Right ventricle myocardium superior (tissue), 1 donor: ENCODE measurements at places on chromosomes 2 and 18.

DNA sequence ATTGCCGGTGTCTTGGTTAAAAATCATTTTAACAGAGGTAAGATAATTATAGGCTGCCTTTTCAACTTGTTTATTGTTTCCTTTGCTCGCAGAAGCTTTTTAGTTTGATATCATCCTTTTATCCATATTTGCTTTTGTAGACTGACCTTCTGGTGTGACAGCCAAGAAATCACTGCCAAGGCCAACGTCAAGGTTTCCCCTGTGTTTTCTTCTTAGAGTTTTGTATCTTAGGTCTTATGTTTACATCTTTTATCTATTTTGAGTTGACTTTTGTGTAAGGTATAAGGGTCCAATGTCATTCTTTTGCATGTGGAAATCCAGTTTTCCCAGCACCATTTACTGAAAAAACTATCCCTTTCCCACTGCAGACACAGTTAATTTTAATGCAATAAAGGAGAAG is 129.0 kb upstream of the ZFP36L2 start:
- DNase-seq, result no peak

GRCh38 chr18:48736321-48737260 is 197.8 kb downstream of the CTIF start:
- DNase-seq, result no peak

DNA sequence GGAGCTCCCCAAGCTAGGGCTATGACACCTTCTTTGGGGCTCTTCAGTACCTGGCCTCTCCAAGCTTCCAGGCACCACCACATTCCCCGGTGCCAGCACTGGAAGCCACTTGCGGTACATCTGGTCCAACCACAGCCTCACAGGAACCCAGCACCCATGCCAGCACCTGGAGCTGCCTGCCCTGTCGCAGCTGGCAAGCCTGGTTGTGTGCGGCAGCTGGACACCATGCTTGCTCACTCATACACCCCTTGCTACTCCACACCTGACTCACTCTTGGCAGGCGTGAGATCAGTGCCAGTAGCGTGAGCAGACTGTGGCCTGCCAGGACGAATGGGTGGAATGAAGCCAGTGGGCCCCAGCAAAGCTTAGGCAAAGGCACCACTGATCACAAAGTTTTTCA is 34.0 kb downstream of the LRRTM4 start:
- DNase-seq, result peak; percentile 26

GRCh38 chr2:230602562-230603230 is 109.9 kb upstream of the CAB39 start:
- DNase-seq, result no peak

GRCh38 chr2:29923110-29923721 is 1.8 kb upstream of the ALK start:
- peak; percentile 66 for DNase-seq

DNA sequence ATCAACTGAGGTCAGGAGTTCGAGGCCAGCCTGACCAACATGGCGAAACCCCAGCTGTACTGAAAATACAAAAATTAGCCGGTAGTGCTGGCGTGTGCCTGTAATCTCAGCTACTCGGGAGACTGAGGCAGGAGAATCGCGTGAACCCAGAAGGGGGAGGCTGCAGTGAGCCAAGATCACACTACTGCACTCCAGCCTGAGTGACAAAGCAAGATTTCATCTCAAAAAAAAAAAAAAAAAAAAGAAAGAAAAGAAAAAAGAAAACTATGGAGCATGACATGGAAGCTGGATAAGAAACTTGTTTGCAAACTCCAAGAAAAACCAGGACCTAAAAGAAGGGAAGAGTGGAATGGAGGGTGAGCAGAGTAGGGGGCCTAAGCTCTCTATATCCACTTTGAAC is 1.9 kb upstream of the CHMP1B start:
- DNase-seq, result no peak

DNA sequence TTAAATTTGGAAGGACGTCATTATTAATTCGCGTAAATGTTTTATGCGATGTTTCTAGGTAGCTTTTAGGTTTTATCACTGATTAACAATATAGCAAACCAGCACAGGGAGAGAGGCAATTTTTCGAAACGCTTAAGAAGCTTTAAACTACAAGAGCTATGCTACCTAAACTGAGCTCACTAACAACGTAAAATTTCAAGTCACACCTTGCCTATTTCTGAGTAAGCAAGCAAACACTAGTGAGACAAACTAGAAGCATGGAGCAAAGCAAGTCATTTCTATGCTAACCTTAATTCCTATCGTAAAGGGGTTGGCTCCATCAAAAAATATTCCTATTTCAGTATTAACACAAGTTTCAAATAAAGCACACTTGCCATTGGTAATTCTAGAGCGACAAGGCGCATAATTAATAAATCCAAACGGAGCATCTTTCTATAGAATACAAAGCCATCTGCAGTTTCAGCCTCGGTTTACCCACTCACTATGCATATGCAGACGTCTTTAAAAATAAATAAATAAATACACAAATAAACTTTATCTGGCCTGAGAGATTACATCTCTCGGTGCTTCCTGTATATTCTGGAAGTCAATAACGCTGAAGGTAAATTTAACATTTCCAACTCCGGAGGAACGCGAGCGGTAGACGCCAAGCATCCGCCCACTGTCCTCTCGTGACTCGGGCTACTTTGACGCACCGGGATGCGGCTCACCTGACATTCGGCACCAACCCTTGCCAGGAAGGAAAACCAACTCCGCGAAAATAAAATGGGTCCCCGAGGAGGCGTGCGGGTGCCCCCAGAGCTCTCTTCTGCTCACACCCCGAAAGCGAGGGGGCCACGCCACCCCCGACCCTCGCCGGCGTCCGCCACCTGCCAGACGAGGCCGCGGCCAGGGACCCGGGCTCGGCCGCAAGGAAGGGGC is 947 bp downstream of the ITSN2 start:
- no peak for DNase-seq

DNA sequence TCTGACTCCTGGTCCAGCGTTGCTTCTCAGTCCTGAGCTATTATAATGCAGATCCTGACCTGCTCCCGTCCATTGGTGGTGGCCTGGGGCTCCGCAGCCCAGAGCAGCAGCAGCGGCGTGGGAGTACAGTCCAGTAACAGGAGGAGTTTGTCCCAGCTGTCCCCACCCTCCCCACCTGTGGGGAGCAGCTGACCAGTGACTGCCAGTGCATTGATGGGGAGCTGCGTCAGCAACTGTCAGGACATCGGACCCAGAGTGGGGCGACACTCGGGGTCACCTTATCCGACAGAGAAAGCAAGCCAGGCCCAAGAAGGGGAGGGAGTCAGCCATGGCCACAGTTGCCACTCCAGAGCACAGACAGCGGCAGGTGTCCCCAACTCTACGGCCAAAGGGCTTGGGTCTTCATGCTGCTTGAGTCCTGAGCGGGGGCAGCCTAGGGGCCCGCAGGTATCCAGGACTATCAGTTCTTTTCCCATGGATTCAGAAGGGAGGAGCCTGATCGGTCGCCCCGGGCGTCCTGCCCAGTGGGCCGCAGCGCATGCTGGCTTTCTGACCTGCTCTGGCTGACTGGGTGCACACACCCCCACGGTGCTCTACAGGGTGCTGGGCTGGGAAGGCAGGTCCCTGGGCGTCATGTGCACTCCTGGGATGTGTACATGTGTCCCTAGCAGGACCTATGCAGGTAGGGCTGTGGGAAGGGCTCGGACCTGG is 29.7 kb downstream of the DNMT3A start:
- DNase-seq, result peak; percentile 74

DNA sequence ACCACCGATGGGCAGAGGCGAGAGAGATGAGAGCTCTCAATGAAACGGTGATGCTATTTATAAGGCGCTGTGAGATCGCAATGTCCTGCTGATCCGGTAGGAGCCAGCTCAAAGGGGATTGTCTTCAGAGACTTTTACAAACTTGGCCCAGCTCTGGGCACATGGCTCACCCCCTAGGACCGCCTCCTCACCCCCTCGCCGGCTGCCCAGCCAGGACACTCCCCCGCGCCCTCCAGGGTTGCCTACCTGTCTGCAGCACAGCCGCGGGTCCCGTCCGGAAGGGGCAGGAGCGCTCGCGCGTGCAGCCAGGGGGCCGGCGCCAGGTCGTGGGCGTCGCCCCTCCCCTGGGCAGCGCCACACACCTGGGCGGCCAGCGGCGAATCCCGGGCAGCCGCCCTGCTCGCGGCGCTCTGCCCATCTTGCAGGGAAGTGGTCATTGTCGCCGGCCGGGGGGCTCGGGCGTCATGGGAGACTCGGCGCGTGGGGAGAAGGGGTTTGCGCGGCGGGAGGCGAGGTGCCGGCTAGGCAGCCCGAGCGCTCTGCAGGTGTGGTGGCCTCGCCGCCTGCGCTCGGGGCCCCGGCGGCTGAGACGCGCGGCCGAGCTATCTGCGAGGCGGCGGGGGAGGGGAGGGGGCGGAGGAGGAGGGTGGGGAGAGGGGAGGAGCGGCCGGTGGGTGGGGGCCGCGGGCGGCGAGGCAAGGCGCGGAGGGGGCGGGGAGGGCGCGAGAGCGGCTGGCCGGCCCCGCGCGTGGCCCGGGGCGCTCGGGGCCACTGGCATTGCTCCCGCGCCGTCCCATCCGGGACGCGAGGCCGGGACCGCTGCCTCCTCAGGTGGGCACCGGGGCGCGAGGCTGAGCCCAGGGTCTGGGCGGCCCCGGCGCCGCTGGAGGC is at the start of gene GRB14:
GRB14 (minus strand) TSS at position 610 of the 891 bp plus-strand sequence; CDS start at position 437, 173 bp downstream.
- DNase-seq, result peak; percentile 66

GRCh38 chr2:26687328-26687727 is 5.2 kb upstream of the KCNK3 start:
- no peak for DNase-seq

- no peak for DNase-seq
Observed at GRCh38 chr18:76259711-76260110, 235.3 kb downstream of the ZNF516 start.

DNA sequence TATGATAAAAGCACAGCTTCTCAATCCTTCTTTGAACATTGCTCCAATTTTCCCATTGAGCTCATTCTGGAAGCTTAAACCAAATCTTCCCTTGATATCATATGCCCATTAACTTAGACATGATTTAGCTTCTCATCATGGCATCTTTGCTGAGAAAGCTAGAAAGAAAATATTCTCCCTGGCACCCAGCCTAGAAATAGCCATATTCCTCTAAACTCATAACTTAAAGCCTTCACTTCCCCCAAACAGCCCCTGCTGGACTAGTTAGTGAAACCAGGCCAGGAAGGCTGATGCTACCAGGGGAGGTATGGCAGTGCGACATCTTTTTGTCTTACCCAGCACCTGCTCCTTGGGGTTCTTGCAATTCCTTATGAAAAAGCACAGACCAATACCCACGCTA is 4.3 kb downstream of the AAK1 start:
- no peak for DNase-seq

DNA sequence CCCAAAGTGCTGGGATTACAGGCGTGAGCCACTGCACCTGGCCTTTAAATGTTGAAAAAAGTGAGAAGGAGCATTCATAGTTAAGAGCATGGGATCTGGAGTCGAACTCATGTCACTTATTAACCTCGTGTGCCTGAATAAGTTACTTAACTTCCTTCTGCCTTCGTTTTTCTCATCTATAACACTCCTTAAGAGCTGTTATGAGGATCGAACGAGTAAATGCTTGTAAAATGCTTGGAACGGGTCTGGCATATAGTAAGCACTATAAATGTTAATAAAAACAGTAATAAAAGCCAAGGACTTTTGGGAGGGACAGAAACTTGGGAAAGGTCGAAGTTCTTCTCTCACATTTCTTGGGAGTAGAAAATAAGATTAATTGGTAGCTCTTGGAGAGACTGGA is 40.8 kb downstream of the RAB10 start:
- no peak for DNase-seq

DNA sequence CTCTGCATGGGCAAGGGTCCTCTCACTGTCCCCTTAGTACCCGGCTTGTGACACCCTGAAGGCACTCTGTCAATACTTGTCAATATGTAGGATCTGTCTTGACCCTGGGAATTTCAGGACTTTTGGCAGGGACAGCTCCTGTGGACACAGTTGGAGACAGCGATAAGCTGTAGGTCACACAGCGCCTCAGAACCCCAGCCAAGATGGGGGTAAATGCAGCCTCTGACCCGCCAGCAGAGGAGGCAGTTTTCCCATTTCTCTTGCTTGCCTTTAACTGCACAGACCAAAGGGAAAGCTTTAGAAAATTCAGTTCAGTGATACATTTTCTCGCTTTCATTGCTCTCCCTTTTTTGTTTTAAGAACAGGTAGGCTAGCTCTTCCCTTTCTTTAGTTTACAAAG is 54.8 kb upstream of the KLHL29 start:
- no peak for DNase-seq

GRCh38 chr18:62790871-62791772 is 75.8 kb downstream of the PHLPP1 start:
- DNase-seq, result no peak

DNA sequence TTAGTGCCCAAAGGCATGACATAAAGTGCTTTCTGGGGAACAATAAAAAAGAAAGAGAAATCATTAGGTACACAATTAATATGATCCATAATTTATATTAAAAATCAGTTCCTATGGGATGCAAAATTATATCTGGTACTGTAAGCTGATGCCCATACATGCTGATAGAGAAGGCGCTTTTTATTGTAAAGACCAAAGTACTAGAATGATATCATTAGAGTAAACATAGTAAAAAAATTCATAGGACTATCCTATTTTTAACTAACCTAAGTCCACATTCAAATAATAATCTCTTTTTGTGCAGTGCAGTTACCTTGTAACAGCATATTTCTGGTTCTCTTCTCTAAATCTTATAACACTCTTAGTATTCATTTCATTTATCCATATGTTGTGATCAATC is 252.2 kb downstream of the ASXL3 start:
- DNase-seq, result no peak

DNA sequence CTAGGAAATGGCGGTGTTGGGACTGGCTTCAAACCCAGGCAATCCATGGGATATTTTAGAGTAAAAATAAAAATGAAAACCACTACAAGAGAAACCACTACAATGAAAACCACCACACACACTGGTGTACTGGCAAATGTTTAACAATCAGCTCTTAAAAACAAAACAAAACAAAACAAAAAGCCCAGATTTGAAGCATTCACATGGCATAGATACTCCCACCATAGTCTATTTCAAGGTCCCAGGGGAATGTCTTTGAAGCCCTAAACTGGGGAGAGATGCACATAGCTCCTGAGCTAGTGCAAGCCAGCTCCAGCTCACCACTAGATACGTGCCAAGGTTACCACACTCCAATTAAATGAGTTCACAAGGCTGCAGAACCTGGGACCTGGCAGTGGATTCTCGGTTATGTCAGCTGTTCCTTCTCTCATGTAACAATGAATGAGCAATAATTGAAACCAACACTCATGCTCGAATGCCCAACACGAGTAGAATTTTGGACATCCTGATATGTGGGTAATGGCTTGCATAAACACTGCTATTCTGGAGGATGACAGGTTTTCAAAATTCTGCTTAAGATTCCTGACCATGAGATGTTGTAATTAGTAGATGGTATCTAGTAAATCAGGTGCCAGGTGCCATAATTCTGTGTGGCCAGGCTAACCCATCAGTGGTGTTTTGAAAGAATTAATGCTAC is 102.2 kb downstream of the OSBPL6 start:
- DNase-seq, result no peak

DNA sequence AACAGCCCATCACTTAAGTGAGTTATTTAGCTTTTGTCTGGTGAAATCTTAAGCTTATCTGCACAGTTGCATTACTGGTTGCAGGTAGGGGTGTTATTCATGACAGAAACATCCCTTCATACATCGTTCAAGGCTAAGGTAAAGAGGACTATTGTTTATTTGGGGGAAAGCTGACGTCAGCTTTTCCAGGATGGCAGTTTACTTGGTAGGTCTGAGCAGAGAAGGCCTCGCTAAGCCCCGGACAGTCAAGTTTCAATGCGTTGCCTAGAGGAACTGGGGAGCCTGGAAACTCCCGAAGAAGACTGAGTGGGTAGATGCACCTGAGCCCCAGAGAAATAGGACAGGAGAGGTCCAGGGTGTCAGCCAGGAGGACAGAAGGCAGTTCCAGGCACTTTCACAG is 2.2 kb downstream of the RNU4ATAC start:
- DNase-seq, result no peak
